ENCODE measurements at places on chromosomes 5 and 9.

DNA sequence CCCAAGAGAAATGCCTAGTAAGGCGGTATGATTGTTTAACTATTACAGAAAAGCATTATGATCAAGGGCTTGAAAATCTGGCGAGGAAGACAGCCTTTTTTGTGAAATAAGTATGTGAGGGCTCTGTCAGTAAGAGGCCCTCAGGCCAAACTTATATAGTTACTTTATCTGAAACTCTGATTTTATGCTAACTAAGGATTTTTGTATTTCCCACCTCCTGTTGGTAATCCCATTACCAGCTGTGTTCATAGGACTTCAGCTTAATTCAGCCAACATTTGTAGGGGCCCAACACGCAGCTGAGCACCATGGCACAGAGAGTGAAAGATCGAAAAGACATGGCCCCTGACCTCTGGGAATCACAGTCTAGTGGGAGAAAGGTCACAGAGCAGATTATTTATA, 318.3 kb upstream of the WWC1 start:
- no peak for DNase-seq

GRCh38 chr9:122213589-122214413, 15.0 kb downstream of the LHX6 start:
- DNase-seq = peak; percentile 70

- DNase-seq = no peak
These were observed 814.2 kb upstream of the GRAMD2B start for GRCh38 chr5:125609011-125609410.

- peak; percentile 8 for DNase-seq
These were observed 29.7 kb downstream of the CNTFR start for GRCh38 chr9:34559624-34560455.

DNA sequence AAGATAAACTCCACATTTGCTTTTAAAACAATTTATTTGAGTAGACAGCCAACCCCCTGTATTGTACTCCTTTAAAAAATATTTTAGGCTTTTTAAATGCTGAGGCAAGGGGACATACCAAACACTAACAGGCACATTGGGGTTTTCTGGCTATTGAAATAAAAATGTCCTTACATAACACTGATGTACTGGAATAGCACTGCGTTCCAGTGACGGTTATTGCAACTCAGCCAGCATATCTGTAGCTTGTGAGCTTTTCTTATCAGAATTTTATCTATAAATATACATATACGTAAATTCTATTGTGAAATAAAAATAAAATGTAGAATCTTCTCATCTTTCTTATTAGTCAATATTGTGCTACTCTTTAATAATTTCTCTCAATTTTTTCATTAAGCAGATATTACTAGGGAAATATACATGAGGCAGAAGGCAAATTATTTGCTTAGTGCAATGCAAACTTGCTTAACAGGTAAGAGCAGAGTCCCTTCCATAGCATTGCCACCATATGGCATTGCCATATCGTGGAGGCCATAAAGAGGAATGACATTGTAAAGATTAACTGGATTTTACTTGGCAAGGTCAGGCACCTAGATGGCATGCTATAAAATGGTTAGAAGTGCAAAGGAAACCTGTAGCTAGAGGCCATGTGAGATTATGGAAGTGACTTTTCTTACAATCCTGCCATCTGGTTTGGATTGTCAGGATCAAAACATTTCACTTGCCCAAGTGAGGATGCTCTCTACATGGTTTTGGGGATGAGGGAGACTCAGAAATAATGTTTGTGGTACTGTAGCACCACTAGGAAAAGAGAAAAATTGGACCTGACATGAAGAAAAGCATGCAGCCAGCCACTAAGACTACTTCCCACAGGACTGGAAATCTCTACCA, 94.8 kb upstream of the CDKN2B start:
- peak; percentile 56 for DNase-seq

GRCh38 chr9:12904261-12905000, 129.6 kb downstream of the LURAP1L start:
- no peak for DNase-seq

GRCh38 chr5:56918054-56918453, 8.7 kb downstream of the SETD9 start:
- no peak for DNase-seq

DNA sequence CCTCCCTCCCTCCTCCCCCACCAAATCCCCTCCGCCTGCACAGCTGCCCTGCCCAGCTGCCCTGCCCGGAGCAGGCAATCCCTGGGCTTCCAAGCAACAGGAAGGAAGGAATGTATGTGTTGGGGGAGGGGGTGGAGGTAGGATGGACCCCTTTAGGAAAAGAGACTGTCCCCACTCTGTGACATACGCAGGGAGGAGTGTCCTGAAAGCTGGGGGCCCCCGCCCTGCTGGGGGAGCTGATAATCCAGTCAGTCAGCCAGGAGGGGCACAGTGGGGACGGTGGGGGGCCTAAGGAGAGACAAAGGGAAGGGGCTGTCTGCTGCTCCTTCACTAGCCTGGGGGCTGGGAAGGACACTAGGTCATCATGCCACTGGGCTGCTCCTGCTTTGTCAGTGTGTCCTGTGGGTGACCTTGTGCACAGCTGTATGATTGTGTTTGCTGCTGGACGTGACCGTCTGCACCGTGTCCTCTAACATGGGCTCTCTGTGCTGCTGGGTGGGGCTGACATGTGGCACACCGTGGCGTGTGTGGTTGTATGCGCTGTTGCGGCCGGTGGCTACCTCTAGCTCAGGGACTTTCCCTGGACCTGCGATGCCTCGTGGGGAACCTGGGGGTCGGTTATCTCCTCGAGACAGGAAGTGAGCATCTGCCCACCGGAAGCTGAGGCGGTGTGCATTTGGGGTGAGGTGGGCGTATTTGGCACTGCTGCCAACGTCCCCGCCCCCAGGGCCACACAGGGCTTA, 3.0 kb downstream of the N4BP3 start:
- DNase-seq = no peak

- no peak for DNase-seq
These were observed 384.7 kb downstream of the IRX2 start for GRCh38 chr5:2366816-2367215.

GRCh38 chr5:180494510-180495181, 467 bp downstream of the CNOT6 start:
- DNase-seq = peak; percentile 18

DNA sequence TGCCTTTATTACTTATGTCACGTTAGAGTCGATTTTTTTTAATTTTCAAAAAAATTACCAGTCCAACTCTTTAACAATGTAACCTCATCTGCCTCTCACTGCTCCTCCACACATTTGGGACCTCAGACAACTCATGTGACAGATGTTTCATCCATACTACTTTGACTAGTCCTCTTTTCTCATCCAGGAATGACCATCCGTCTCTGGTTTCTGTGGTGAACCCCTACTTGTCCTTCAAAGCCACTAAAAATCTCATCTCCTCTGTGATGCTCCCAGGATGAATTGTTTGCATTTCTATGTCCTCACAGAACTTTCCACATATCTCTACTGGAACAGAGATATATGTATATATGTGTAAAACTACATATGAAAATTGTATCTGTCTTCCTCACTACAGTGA, 149.8 kb upstream of the ZNF462 start:
- no peak for DNase-seq

DNA sequence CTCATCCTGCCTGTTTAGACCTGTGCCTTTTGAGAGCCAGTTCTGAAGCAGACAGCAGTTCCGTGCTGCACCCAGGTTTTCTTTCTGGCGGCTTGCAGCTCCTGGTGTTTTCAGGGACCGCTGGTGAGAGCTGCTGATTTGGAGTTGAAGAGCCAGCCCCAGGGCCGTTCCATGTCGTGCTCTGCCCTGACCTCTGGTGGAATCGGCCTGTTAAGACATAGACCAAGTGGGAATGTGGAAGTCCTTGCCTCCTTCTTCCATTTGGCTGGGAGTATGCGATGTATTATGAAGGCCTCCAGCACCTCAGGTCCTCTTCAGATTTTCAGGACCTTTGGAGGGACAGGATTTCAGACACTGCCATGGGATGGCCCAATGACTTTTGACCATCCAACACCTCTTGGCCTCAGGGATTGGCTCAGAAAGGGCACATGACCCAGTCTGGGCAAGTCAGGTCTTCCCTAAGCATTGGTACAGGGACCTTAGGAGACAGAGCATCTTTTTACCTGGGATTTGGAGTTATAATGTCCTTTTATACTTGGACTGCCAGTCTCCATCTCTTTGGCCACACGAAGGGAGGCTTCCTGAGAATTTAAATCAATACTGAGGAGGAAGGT, 136.1 kb upstream of the CLINT1 start:
- DNase-seq = peak; percentile 77

GRCh38 chr5:163770625-163771024, 265.2 kb downstream of the MAT2B start:
- DNase-seq = no peak

DNA sequence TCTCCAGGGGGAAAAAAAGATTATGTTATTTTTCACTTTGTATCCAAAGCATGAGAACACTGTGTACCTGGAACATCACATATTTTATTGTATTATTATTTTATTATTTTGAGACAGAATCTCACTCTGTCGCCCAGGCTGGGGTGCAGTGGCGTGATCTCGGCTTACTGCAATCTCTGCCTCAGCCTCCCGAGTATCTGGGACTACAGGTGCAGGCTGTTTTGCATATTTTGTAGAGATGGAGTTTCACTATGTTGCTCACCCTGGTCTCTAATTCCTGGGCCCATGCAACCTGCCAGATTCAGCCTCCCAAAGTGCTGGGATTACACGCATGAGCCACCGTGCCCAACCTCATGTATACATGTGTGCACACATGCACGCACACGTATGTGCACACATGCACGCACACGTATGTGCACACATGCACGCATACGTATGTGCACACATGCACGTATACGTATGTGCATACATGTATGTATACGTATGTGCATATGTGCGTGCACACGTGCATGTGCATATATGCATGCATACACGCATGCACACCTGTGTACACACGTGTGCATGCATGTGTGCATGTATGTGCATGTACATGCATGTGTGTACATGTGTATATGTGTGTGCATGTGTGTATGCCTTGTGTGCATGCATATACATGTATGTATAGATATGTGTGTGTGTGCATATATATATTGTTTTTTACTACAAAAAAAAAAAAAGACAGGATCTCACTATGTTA, 9.5 kb upstream of the UGCG start:
- no peak for DNase-seq

GRCh38 chr9:135215571-135216161, 128.2 kb downstream of the OLFM1 start:
- DNase-seq = no peak

GRCh38 chr5:98349251-98349989, 424.0 kb upstream of the RGMB start:
- peak; percentile 31 for DNase-seq
